Stimulated activated CD4-positive, alpha-beta T cell treated with anti-CD3 and anti-CD28 coated beads, Interleukin-12 subunit alpha, Interleukin-12 subunit beta, amount 100 ng/mL, for 48 hours (primary cell): ENCODE measurements at places on chromosomes 11 and 22.
A peak's percentile ranks its signal among the peaks of the same experiment; 100 is the strongest.

- no peak for DNase-seq
Observed at GRCh38 chr11:20861322-20861721, 191.9 kb downstream of the NELL1 start.

DNA sequence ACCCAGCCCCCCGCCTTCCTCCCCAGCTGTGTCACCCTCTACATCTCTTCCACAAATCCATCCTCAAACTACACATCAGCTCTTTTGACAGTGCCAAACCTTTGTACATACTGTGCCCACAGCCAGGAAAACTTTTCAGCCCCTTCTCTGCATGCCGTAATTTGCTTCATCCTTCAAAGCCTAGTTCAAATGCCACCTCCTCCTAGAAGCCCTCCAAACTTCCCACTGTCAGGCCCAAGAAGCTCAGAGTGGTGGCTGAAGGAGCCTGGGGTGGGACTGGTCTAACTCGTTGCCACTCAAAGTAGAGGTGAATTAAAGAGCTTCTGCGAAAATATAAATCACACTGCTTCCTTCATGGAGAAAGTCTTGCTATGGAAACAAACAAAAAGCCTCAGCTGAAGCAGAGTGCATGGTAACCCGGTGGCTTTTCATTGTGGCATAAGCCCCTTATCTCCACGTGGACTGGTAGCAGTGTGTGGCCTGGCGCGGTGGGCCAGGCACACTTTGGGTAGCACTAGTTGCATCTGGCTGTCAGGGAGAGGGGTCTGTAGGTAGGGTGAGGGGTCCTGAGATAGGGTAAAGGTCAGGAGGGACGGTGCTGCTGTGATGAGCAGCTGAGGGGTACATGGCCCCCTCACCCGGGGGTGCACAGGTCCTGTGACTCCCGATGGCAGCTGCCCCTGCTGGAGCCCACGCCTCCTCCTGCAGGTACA, 76.9 kb downstream of the MYO7A start:
- DNase-seq, result no peak

DNA sequence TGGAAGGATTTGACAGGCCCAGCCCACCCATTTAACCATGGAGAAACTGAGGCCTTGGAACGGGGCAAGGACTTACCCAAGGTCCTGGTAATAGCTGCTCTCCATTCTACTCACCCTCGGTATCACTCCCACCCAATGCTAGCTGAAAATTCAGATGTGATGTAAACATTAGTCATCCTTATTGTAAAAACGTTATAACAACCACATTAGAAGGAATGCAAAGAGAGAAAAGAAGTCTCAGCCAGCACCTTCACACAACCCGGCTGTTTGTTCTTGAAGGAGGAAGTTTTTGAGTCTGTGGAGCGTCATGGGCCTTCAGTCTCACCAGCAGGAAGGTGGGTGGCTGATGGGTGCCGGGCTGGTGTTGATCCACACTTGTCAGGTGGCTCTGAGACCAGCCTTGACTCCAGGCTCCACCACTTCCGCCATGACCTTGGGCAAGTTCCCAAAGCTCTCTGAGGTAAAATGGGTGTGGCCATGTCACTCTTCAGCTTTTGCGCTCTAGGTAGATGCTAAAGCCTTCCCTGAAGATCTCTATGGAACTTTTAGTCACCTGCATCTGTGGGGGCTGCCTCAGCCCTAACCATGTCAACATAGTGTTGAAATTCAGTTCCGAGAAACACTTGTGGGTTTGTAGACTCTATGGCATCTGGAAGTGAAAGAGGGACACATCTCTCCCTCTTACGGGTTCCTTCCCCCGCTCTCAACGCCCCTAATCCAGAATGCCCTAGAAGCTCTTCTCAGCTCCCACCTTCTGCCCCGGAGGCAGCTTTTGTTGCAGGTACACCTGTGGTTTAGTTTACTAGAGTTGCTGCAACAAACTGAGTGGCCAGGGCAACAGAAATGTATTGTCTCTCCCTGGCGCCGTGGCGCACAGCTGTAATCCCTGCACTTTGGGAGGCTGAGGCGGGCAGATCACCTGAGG, 14.8 kb downstream of the CD6 start:
- peak; percentile 84 for DNase-seq

- DNase-seq, result no peak
Observed at GRCh38 chr22:21613553-21614233, 16.1 kb downstream of the YDJC start.

GRCh38 chr11:124971810-124972209, 17.8 kb downstream of the CCDC15 start:
- DNase-seq, result no peak

GRCh38 chr22:35629406-35630216, 12.5 kb upstream of the MB start:
- peak; percentile 54 for DNase-seq

DNA sequence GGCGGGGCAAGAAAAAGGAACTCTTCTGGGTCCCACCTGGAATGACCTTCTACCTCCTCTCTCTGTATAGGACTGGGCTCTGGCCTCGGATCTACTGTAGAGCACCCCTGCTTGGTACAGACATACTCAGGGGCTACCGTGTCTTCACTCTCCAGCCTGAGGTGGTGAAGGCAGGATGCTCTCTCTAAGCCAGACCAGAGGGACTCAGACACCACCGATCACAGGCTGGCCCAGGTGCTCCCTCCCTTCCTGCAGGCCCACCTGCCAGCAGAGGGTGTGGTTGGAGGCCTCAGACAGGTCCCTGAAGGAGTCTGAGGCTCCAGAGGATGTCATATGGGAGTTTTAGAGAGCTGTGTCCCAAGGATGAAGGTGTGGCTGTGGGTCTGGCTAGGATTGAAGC, 4.1 kb downstream of the NHERF4 start:
- no peak for DNase-seq
